ENCODE measurements at places on chromosomes 1 and 21. TPM values are rescaled to one million over a fixed set of nuclear protein-coding genes. Genes with fewer than 3 reads are reported as not detected.

DNA sequence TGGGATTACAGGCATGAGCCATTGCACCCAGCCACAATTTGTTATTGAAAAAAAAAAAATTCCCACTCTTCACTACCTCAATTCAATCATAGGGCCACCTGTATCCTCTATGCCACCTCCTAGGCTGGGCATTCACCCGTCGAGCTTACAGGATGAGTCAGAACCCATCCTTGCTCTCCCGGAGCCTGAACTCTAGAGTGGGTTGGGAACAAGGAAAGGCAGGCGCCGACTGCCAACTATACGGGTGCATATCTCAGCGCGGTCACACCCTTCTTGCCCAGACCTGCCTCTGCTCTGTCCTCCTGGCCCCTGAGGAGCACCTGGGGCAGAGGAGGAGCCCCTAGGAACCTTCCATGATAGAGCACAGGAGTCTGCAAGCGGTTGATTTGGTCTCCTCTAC is 21.4 kb upstream of the LBR start:
- DNase-seq = no peak

- DNase-seq = no peak
Observed at GRCh38 chr1:159917533-159918351, 7.6 kb downstream of the TAGLN2 start.

DNA sequence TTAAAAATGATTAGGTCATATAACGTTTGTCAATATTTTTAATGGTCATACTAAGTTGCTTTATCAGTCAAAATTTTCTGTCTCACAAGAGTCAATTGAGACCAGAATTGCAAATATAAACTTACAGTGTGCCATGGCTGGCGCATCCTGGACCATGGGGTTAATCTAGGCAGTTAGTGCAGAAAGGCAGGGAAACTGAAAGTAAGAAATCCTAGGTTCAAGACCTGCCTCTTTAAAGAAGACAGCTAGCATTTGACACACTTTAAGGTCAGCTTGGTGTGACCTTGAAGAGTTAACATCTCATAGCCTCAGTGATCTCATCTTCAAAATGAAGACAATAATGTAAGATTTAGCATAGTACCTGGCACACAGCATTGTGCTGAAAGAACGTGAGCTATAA is 210.0 kb upstream of the DAB1 start:
- DNase-seq = no peak

GRCh38 chr1:91610789-91611188 is 110.1 kb downstream of the CDC7 start:
- no peak for DNase-seq

PROK1 gene
- not detected for total RNA-seq

FMOD gene
- 0.68 TPM for total RNA-seq
